ENCODE measurements at places on chromosomes 16 and 17. TPM values are rescaled to one million over a fixed set of nuclear protein-coding genes. Genes with fewer than 3 reads are reported as not detected.

GRCh38 chr17:3679531-3680126 is 11.0 kb downstream of the EMC6 start:
- no peaks in the 10 kb centered on the region for H3K27me3 ChIP-seq
- H3K36me3 ChIP-seq = no peaks in the 10 kb centered on the region
- no peak for DNase-seq

DNA sequence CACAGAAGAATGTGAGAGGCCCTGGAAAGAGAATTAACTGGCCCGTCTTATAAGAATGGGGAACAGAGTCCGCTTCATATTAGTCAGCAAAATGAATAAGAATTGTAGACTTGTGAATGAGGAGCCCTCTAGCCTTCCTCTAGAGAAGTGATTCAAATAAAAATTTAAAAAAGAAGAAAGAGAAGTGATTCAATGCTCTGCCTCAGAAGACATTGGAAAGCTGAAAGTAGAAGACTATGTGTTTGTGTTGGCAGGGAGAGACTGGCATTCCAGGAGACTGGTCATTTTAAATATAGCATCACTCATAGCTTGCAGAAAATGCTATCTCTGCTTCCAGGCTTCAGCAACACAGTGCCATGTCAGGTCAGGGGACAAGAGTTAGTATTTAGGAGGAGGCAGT is 190.6 kb upstream of the HS3ST3A1 start:
- no peaks in the 10 kb centered on the region for H3K4me1 ChIP-seq
- no peak for DNase-seq
- H3K27ac ChIP-seq = no peak overlapping the region
- H3K4me3 ChIP-seq = no peak overlapping the region
- H3K36me3 ChIP-seq = no peaks in the 10 kb centered on the region

DNA sequence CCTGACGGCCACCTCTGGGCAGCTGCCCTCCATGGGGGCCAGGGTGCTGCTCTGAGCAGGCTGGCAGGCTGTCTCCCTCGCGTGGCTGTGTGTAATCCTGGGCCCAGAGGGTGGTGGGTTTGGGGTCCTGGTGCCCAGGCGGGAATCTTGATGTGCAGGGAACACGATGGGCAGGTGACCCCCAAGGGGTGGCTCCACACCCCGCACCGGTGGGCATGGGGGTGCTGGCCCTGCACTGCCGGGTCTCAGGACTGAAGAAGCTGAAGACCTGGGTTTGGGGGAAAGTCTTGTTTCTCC is 8.6 kb downstream of the CHMP6 start:
- H3K4me1 ChIP-seq = peaks cover 8% of the 10 kb centered on the region
- no peak for DNase-seq
- no peak overlapping the region for H3K27ac ChIP-seq
- peaks cover 24% of the 10 kb centered on the region for H3K36me3 ChIP-seq

Gene MAF
- total RNA-seq = 0.27 TPM

DNA sequence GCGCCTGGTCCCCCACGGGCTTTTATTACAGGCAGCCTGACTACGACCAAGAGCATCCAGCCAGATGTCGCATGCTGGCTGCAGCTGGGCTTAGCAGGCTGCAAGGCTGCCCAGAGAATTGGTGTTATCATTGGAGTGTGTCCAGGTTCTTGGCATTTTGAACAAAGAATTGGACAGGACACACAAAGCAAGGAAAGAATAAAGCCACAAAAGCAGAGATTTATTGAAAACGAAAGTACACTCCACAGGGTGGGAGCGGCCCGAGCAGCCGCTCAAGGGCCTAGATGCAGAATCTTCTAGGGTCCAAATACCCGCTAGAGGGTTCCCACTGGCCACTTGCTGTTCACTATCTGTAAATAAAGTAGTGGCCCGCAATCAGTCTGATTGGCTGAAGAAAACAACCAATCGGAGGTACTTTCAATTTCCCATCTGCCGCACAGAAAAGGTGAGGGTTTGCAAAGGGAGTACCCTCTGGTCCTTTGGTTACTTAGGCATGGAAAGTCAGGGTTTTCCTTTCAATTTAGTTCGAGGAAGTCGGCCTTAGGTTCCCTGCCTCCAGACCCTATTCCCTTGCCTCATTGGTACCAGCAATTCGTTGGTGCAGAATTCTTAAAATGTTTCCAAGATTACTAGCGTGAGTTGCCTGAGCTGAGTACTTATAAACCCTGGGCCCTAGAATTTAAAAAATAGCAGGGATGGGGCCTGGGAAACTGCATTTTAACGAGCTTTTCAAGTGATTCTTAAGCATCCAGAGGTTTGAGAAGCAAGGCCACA is 38.5 kb upstream of the CNEP1R1 start:
- H3K27me3 ChIP-seq = no peaks in the 10 kb centered on the region
- no peak overlapping the region for H3K27ac ChIP-seq
- H3K36me3 ChIP-seq = no peaks in the 10 kb centered on the region
- peak overlapping the region; percentile 43 for H3K4me3 ChIP-seq

DNA sequence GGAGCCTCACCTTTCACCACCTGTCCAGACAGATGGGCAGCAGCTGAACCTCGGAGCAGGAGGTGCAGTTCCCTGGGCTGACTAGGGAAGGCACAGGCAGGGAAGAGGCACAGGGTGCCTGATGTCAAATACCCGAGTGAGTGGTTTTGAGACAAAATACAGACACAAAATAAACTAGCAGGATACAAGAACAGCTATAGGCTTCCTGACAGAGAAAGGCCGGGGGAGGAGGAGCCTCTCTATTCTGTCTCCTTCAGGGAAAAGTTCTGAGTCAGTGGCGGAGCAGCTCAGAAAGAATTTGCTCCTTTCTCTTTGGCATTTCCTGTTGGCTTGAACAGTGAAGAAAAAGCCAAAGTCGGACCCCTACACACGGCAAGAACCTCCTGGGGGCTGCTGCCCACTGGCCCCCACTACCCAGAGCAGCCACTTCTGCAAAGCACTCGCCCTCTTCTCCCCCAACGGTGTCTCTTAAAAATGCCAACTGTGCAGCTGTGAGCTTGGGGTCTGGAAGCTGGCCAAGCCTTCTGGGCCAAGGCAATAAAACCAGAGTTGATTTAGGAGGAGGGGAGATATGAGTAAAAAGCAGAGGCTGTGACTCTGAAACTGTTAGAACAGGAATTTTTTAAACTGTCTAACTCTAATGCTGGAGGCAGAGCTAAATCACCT is 14.4 kb upstream of the FAAP100 start:
- peaks cover 85% of the 10 kb centered on the region for H3K36me3 ChIP-seq
- H3K4me1 ChIP-seq = peaks cover 24% of the 10 kb centered on the region
- no peaks in the 10 kb centered on the region for H3K27me3 ChIP-seq

DNA sequence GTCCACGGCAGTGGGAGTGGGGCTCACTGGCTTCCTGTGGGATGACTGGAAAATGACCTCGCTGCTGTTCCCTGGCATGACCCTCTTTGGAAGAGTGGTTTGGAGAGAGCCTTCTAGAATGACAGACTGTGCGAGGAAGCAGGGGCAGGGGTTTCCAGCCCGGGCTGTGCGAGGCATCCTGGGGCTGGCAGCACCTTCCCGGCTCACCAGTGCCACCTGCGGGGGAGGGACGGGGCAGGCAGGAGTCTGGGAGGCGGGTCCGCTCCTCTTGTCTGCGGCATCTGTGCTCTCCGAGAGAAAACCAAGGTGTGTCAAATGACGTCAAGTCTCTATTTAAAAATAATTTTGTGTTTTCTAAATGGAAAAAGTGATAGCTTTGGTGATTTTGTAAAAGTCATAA is 7.8 kb upstream of the RNF213 start:
- H3K36me3 ChIP-seq = no peaks in the 10 kb centered on the region
- H3K27ac ChIP-seq = peak overlapping the region; percentile 3
- peak; percentile 46 for DNase-seq
- H3K4me1 ChIP-seq = peaks cover 32% of the 10 kb centered on the region
- no peak overlapping the region for H3K4me3 ChIP-seq

Gene NAE1
- total RNA-seq = 123 TPM

- no peak overlapping the region for H3K4me3 ChIP-seq
- H3K36me3 ChIP-seq = no peaks in the 10 kb centered on the region
- no peaks in the 10 kb centered on the region for H3K27me3 ChIP-seq
- H3K27ac ChIP-seq = no peak overlapping the region
Measured at GRCh38 chr16:11130978-11131665, 124.9 kb downstream of the SOCS1 start.

All from HCT116 (cell line).